ENCODE measurements at places on chromosomes 3 and 15.

DNA sequence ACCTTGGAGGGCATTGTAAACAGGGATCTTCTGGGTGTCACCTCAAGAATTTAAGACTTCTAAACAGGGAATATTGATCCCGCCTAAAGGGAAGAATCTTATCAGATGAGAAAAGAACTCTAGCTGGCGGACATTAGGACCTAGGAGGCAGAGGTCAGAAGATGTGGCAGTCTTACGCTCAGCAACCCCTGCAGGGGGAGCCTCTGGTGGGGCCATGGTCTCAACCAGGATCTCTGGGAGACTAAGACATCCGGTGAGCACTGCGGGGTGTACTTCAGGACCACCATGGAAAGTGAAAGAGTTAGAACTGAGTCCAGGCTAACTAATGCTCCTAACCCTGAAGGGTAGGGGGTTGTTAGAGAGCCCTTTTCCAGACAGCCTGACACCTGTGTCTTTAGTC, 295.2 kb downstream of the VGLL3 start:
- no peak for DNase-seq

- no peak for DNase-seq
These were observed 457.0 kb downstream of the PLOD2 start for GRCh38 chr3:145704020-145704419.

GRCh38 chr15:52556524-52557273, 12.1 kb downstream of the ARPP19 start:
- DNase-seq = no peak

DNA sequence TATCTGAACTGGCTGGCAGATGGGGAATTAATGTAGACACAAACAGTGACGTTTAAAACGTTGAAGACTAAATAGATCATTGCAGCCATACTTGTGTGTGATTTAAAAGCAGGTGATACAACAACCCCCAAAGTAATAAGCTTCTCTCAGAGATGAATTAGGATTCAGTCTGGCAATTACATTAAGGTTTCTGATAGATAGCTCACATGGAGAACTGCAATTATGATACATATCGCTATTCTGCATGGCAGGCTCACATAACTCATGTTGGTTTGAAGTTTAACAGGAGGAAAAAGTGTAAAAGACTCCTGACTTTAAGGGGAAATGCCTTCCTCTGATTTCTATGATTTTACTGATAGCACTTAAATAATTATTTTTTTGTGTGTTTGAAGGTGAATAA, 196.9 kb downstream of the CLSTN2 start:
- DNase-seq = no peak

DNA sequence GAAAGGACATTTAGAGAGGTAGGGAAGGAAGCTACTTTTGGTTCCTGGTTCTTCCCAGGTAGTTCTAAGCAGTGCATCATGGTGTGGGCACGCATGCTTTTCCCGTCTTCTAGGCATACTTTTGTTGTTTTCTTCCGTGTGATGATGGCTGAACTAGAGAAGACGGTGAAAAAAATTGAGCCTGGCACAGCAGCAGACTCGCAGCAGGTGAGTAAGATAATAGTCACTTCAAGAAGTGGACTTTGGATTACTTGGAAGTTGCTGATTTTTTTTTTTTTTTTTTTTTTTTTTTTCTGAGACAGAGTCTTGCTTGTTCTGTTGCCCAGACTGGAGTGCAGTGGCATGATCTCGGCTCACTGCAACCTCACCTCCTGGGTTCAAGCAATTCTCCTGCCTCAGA, 17.9 kb downstream of the FANCD2OS start:
- no peak for DNase-seq

DNA sequence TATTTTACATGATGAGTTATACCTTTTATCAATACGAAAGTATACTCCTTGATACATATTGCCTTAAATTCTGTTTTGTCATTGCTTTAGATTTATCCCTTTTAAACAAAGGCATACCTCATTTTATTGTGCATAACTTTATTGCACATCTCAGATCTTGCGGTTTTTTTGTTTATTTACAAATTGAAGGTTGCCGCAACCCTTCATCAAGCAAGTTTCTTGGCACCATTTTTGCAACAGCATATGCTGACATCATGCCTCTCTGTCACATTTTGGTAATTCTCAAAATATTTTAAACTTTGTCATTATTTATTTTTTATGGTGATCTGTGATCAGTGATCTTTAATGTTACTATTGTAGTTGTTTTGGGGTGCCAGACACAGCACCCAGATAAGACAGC, 20.9 kb downstream of the SNRK start:
- DNase-seq = no peak

DNA sequence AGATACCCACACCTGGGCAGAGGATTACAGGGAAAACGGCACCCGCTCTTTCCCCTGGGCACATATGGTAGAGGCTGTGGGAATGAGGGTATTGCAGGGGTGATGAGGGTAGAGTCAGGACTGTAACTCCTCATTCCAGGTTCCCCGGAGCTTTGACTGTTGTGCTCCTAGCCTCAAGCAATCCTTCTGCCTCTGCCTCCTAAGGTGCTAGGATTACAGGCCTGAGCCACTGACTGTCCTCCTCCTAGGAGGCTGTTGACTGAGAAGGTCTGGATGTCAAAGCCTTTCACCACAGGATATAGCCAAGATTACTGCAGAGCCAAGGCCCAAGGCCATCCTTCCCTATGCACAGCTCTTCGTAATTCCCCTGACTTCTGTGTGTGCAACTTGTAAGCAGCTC, 1.1 kb upstream of the MPI start:
- DNase-seq = no peak

DNA sequence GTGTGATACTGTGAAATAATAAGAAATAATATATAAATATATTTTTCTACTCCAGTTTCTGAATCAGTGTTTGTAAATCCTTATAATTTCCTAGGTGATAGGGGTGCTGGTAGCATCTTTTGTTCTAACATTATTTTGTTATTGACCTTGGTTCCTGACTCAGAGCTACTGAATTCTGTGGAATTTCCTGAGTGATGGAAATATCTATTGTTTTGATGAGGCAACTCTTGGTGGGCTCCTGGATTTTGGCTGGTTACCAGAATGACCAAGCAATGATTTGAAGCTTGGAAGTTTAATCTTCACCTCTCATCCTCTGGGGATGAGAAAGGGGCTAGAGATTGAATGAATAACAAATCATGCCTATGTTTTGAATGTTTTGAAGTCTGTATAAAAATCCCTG, 377.3 kb downstream of the LPP start:
- DNase-seq = no peak

GRCh38 chr15:39629371-39629770, 48.5 kb downstream of the THBS1 start:
- no peak for DNase-seq

DNA sequence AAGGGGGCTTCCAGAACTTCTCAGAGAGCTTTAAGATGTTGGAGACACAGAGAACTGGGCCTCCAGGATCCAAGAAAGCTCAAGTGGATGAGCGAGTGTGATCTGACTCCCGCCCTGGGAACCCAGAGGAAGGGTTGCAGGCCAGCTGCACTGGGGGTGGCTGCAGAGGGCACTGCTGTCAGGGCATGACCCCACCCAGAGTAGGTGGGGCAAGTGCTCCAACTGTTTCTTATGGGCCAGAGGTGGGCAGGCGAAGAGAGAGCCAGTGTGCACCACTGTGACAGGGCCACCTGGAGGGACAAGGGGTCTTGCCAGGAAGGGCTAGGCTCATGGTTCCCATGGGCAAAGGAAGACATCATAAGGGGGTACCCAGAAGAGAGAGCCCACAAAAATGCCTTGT, 48.8 kb downstream of the EXOG start:
- no peak for DNase-seq

DNA sequence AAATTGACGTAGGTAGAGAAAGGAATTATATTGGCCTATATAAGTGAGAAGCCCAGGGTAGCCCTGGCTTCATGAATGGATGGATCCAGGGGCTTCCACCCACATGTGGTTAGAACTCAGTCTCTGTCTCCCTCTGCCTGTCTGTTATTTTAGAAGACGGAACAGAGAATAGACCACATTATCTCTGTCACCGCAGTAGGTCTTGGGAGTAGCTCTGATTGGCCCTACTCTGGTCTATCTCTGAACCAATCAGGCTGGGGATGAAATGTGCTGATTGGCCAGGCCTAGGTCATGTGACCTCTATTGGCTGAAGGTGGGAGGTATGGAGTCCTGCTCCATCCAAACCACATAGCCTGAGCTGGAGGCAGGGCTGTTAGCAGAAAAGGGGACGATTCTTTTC, 143.0 kb upstream of the PRR23C start:
- no peak for DNase-seq

DNA sequence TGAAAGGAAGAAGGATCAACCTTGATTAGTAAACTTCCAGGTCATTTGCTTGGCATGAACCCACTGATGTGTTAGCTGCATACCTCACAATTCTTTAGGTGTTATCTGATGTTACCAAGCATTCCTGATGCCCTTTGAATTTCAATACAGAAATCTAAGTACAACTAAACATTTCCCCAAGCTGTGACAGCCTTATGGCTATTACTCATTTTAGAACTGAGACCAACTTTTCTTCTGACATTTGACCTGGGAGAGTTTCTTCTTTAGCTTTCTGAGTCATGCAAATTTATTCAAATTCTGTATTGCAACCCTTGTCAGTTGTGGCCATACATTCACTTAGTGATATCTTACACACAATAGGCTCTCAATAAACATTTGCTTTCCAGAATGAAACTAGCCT, 124.3 kb downstream of the TIGIT start:
- DNase-seq = no peak

- DNase-seq = no peak
These were observed 29.2 kb upstream of the CNTN3 start for GRCh38 chr3:74643636-74644035.

GRCh38 chr15:81280696-81281455, 43.1 kb downstream of the STARD5 start:
- no peak for DNase-seq

- DNase-seq = no peak
These were observed 14.7 kb upstream of the MBNL1 start for GRCh38 chr3:152254041-152254440.

DNA sequence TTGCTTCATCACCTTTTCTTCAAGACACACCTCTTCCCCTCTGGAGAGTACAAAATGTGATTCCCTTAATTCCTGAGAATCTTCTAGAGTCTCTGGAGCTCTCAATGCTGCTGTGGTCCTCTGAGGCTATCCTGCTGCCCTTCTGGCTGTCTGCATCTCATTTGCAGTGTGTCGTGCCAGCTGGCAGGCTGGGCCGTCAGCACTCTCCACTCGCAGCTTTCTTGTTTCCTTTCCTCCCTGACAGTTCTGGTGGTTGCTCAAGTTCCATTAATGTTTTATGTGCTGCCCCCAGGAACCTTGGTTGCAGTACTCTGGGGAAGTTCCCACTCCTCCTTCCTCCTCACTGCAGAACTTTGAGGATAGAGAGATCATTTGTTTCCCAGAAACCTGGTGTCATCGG, 210.8 kb upstream of the ROPN1 start:
- no peak for DNase-seq

- DNase-seq = no peak
These were observed 42.6 kb upstream of the MBNL1 start for GRCh38 chr3:152226176-152226575.

- no peak for DNase-seq
These were observed 61.2 kb downstream of the CD200 start for GRCh38 chr3:112394003-112394640.

- no peak for DNase-seq
These were observed 303.6 kb upstream of the PROK2 start for GRCh38 chr3:72088486-72089025.

GRCh38 chr3:44678480-44679116, 30.1 kb downstream of the ZNF35 start:
- DNase-seq = no peak

- DNase-seq = no peak
These were observed 297.1 kb downstream of the UACA start for GRCh38 chr15:70466305-70466704.

GRCh38 chr3:42960786-42961185, 18.3 kb upstream of the GASK1A start:
- no peak for DNase-seq

DNA sequence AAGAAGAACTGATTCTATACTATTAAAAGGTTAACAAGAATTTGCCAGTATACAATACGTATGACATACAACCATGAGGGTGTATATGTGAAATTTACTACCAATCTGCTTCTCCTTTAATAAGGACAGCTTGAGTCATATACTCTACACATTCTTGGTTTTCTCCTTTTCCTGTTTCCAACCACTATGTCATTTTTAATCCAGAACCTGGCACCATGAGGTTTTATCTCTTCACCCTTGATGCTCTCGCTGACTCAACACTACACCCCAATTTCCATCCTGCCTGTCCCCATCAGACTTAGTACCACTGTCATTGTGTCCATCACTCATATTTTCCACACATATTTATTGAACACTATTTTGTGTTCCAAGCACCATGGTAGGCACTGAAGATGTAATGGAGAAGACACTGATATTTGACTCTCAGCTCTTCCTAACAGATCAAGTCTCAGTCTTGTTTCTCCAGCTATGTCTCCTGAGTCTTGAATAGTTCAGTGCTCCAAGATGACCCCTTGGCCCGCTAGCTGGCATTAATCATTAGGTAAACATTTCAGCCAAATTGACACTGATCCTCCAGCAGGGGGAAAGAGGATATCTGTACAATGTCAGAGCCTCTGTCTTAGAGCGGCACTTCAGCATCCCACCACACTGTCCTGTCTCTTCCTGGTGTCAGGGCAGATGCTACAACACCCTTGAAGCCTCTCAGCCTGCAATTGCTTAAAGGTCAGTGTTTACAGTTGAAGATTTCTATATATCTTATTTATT, 11.2 kb upstream of the COL8A1 start:
- DNase-seq = no peak

DNA sequence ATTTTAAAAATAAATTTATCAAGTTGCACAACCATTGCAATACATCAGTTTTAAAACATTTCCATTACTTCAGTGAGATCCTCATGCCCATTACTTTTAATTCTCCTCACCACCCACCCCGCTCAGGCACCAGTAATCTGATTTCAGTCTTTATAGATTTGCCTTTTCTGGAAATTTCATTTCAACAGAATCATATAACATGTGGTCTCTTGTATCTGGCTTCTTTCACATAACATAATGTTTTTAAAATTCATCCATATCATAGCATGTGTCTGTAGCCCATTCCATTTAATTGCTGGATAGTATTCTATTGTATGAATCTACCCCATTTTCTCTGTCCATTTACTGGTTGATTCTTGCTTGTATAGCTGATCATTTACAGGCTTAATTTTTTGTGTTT, 110.3 kb upstream of the TMEM108 start:
- DNase-seq = no peak

GRCh38 chr3:61985020-61985419, 388.3 kb downstream of the FEZF2 start:
- no peak for DNase-seq

- no peak for DNase-seq
These were observed 59.6 kb downstream of the COL6A6 start for GRCh38 chr3:130576375-130577266.

GRCh38 chr3:31833391-31834190, 147.5 kb downstream of the OSBPL10 start:
- no peak for DNase-seq

GRCh38 chr3:141375381-141376301, 7.3 kb downstream of the ZBTB38 start:
- DNase-seq = no peak

GRCh38 chr3:157312376-157312745, 124.3 kb upstream of the PTX3 start:
- DNase-seq = no peak
